ENCODE measurements at places on chromosomes 4 and X.

DNA sequence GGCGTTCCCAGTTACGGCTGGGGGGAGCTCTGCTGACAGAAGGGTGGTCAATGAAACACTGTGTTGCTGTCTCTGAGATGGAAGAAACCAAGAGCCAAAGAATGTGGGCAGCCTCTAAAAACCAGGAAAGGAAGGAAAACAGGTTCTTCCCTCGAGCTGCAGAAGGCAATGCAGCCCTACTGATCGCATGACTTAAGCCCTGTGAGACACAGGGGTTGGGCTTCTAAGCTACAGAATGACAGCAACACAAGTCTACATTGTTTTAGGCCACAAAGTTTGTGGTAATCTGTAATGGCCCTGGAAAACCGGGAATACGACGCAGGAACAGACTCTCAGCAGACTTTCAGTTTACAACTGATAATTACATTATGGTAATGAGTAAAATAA is 38.2 kb upstream of the MTNR1A start:
- DNase-seq: no peak

DNA sequence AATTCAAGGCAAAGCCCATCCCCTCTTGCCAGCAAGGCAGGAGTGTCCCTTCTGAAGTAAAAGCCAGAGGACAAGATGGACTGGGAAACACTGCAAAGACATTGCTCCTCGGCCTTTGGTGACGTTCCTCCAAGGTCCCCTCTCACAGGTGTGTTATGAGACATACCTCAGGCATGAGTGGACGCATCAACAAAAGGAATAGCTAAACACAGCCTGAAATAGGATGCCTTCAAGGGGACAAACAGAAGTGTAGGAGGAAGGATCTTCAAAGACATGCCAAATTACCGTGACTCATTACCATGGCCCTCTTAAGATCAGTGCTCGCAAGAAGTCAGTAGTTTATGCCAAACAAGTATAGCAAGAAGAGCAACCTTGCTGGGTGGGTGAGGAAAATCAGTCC is 6.0 kb upstream of the IDS start:
- DNase-seq: no peak

DNA sequence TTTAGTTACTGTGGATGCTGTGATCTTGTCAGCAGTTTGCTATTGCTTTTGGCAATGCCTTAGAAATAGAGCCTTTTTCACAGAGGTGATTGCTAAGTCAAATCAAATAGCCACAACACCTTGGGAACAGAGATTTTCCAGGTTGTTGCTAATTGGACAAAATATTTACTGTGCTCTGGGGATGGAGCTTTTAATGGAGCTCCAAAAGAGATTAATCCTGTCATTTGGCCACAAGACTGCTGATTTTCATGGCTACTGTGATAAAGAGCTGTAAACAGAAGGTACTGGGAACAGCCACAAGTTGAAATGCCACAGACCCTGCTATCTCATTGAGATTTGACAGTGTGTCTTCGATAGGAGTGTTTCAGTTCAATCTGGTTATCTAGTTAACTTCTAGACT is 1715.2 kb upstream of the ADGRL3 start:
- DNase-seq: no peak

GRCh38 chr4:156146571-156146970 is 192.9 kb upstream of the CTSO start:
- no peak for DNase-seq

DNA sequence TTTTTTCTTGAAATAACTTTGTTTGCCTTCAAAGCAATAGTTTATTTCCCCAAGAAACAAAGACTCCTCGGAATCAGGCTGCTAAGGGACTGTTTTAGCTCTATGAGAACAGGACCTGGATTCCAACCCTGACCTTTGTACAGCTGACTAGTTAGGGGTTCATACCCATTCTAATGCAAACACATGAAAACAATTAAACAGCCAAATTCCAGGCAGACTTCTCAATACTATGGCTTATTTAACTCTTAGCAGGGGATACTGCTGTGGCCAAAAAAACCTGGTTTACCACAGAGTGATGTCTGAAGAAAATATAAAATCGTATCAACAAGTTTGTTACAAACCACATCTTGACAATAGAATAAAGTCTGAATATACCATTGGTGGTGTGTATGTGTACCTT is 129.6 kb upstream of the INTU start:
- no peak for DNase-seq

Data from WERI-Rb-1 (cell line).